Kasumi-1 (cell line): ENCODE measurements at places on chromosomes 6 and 20.
A peak's percentile ranks its signal among the peaks of the same experiment; 100 is the strongest.

- DNase-seq, result no peak
Measured at GRCh38 chr6:25369036-25369432, 89.9 kb downstream of the CARMIL1 start.

DNA sequence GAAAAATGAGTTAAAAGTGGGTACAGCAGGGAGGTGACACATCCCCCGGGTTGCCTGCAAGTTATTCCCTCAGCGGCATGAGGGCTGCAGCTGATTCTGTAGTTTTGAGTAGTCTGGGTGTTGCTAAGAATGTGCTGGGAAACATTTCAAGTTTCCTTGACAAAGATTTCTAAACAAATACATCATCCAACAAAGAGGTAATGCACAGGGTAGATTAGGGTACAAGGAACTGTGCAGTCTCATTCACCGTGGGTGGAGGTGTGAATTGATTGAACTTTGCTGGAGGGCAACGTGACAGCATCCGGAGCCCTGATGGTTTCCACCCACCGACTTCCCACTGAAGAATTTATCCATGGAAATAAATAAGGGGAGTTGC lies 21.8 kb downstream of the CASS4 start:
- no peak for DNase-seq

- no peak for DNase-seq
Measured at GRCh38 chr20:50286609-50287008, 96.0 kb downstream of the CEBPB start.

GRCh38 chr20:63317601-63318291 lies 24.8 kb downstream of the COL20A1 start:
- no peak for DNase-seq

DNA sequence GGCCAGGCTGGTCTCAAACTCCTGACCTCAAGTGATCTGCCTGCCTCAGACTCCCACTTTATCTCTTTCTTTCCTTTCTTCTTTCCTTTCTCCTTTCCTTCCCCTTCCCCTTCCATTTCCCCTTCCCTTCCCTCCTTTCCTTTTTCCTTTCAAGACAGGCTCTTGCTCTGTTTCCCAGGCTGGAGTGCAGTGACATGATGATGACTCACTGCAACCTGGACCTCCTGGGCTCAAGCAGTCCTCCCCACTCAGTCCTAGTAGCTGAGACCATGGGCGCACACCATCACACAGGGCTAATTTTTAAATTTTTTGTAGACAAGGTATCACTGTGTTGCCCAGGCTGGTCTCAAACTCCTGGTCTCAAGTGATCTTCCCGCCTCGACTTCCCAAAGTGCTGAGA lies 377.6 kb upstream of the ZFP64 start:
- DNase-seq, result no peak

DNA sequence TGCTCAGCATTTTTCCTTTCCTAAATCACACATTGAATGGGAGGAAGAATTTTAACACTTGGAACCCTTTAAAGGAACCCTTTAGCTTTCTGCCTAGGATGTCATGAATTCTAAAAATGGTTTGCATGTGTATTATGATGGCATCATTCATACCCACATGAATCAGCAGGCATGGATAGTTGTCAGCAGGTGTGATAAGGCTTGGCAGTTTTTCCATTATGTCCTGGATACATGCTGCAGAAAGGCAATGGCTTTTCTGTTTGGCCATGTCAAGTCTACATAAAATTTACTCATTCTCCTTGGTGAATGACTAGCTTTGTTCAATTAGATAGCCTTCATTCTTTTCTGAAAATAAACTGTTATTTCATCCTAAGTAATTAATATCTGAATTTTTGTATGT lies 353.7 kb downstream of the GRIK2 start:
- no peak for DNase-seq

DNA sequence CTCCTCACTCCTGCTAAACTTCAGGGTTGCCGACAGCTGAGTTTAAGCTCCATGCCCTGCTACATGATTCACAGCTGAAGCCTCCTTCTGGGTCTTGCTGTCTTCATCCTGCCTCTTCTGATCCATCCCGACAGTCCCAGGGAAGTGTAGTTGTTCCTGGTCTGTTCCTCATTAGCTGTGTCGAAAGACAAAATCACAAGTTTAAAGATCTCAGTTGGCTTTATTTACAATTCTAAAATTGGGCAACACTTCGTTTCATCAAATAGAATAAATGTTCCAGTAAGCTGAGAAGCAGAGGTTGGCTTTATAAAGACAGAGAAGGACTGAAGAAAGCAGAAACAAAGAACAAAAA lies 4.1 kb upstream of the SLC2A10 start:
- DNase-seq, result no peak

DNA sequence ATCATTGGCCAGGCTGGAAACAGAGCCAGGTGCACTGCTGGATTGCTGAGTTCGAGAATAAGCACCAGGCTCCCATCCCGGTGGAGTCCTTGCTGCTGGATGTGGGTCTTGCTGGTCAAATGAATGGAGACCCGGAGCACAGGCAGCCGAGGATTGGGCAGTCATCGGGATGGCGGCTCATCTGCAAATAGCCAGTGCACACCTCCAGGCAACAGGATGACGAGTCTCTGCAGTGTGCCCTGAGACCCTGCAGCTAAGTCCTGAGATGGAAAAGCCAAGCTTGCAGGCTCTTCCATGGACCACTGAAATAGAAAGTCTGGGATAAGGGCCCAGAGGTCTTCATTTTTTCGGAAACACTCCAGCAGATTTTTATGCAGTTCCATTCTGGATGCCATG lies 143.5 kb downstream of the WDR27 start:
- DNase-seq, result no peak

DNA sequence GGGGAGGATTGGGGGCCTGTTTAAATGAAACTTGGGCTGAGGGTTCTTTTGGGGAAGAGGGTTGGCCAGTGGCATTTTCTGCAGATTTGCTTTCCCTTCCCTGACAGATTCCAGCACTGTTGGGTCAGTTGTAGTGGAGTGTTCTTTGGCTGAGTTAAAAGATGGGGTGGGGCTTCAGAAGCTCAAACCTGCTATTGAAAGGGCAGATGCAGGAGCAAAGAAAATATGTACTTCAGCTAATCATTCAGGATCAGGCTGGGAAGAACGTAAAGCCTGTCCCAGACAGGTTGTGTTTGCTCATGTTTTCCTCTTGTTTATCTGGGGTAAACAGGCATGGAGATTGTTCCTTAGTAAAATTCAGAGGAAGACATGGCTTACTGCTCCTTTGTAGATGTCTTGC lies 2.5 kb downstream of the SASH1 start:
- no peak for DNase-seq

GRCh38 chr20:58938541-58938940 lies 42.5 kb upstream of the NELFCD start:
- peak; percentile 93 for DNase-seq

GRCh38 chr20:32368925-32369324 lies 10.8 kb downstream of the ASXL1 start:
- DNase-seq, result no peak

DNA sequence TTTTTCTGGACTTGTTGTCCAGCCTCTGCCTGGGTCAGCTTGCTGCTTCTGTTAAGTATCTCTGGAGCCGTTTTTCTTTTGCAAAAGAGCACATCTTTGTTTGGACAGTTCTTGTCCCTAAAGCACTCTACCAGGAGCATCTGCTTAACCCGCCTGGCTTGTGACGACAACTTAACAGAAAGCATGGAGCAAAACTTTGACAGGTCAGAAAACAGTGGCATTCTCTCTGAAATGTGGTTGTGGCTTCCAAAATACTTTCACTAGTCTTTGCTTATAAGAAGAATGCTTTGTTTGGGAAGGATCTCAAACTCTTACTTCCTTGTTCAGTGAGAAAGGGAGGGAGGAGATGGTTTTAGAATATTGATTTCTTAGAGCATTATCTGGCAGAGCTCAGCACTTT lies 47.6 kb downstream of the CD109 start:
- no peak for DNase-seq

DNA sequence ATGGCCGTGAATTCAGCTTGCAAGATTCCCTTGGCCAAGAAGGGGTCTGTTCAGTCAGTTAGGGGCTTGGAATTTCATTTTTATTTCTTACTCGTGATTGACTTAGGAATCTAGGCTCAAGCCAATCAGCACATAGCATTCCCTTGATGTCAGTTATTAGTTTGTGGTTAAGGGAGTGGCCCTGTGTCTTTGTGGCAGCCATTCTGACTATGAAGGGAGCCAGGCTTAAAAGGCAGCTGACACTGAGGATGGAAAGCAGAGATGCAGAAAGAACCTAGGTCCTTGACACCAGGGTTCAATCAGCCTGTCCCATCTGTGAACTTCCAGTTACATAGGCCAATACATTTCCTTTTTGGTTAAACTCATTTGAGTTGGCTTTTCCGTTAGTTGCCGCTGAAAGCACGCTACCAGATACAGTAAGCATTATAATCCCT lies 48.1 kb downstream of the MCUR1 start:
- DNase-seq, result peak; percentile 32

- no peak for DNase-seq
Measured at GRCh38 chr6:163175301-163175700, 239.2 kb upstream of the QKI start.

GRCh38 chr20:61949714-61950640 lies 115.7 kb downstream of the TAF4 start:
- no peak for DNase-seq

- peak; percentile 10 for DNase-seq
Measured at GRCh38 chr6:4603291-4603690, 172.9 kb upstream of the CDYL start.

GRCh38 chr20:10902174-10902573 lies 228.4 kb upstream of the JAG1 start:
- no peak for DNase-seq
